ENCODE measurements at places on chromosomes 3 and 15.

- no peak for DNase-seq
These were observed 7.1 kb downstream of the ELL3 start for GRCh38 chr15:43769584-43770228.

GRCh38 chr3:111283165-111283564, 211.5 kb downstream of the NECTIN3 start:
- DNase-seq: no peak

DNA sequence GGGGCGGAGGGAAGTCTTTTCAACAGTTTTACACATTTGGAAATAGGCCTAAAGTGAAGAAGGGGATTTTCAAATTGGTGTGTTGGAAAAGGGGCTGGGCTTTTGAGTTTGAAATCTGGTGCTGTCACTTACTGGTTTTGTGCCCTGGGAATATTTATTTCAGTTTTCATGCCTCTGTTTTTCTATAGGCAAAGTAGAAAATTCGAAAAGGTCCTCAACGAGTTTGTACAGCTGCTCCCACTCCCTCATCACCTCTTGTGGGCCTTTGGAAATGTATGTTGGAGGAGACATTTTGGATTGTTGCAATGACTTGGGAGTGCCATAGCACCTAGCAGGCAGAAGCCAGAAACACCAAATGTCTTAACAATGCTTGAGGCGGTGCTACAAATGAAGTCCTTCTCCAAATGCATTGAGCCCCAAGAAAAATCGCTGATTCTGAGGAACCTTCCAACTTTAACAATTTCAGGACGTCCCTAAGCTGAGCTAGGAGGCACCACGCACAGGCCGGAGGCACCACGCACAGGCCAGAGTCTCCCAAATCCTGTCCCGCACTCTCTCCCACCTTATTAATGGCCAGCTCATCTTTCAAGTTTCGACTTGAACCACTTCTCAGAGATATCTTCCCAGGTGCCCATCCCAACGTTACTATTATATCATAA, 639 bp upstream of the POLR2M start:
- DNase-seq: no peak

- DNase-seq: no peak
These were observed 36.1 kb downstream of the PTH1R start for GRCh38 chr3:46913644-46914043.

DNA sequence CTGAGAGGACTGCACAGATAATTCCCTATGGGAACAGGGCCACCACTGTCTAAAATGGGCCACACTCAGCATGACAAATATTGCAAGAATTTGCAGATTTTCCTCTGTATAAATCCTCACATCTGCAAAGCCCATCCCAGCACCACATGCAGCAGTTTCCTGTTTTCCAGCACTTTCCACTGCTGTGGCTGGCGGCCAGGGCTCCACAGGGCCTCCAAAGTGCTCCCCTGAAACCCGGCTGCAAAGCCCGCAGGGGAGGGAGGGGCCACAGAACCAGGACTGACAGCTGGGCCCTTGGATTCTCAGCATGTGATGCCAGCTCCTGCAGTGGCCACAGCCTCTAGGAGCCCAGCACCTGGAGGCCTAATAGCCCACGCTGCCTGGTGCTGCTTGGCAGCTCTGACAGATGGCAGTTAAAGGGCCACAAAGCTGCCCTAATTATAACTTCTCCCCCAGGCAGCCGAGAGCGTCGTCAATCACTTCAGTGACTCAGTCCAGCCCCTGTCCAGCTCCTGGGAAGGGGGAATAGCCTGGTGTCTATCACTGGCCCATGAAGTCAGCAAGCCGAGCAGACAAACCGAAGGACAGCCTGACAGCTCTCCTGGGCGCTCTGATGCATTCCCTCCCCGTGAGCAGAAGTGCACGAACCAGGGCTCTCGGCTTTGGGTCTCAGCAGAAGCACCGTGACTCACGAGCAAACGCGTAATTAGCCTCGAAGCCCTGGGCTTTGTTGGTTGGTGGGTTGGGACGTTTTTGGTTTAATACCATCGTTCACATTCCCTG, 4.7 kb downstream of the LRRC15 start:
- DNase-seq: no peak

DNA sequence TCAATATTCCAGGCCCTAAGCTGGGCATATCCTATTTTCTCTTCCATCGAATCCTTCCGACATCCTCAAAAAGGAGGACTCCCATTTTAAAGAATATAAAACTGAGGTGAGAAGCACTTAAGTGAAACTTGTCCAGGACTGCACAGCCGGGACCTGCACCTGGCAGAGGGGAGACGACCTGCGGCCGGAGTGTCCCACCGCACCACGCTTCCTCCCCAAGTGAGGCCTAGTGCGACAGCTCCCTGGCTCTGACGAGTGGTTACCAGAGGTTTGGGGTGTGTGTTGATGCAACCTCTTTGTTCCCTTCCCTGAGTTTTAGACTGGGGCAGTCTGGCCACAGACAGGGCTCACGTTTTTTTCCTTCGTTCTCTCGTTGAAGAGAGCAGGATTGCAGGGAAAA, 24.9 kb upstream of the ATP2B2 start:
- no peak for DNase-seq

DNA sequence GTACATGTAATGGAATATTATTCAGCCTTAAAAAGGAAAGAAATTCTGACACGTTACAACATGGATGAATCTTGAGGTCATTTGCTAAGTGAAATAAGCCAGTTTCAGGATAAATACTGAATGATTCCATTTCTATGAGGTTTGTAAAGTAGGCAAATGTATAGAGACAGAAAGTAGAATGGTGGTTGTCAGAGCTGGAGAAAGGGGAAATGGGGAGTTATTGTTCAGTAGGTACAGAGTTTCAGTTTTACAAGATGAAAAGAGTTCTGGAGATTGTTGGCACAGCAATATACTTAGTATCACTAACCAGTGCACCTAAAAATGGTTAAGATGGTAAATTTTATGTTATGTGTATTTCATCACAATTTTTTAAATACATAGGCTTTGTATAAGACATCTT, 60.6 kb downstream of the USP8 start:
- DNase-seq: no peak
